ENCODE measurements at places on chromosomes 13 and 19. TPM values are rescaled to one million over a fixed set of nuclear protein-coding genes. Genes with fewer than 3 reads are reported as not detected.

- H3K36me3 ChIP-seq: no peaks in the 10 kb centered on the region
- no peaks in the 10 kb centered on the region for H3K27me3 ChIP-seq
- H3K27ac ChIP-seq: no peak overlapping the region
These were observed 49.6 kb downstream of the THSD1 start for GRCh38 chr13:52356327-52356726.

GRCh38 chr19:48639483-48640375 lies 2.5 kb upstream of the DBP start:
- peaks cover 9% of the 10 kb centered on the region for H3K4me1 ChIP-seq
- H3K4me3 ChIP-seq: no peak overlapping the region
- peaks cover 16% of the 10 kb centered on the region for H3K27me3 ChIP-seq
- no peaks in the 10 kb centered on the region for H3K36me3 ChIP-seq
- H3K27ac ChIP-seq: peak overlapping the region; percentile 91

DNA sequence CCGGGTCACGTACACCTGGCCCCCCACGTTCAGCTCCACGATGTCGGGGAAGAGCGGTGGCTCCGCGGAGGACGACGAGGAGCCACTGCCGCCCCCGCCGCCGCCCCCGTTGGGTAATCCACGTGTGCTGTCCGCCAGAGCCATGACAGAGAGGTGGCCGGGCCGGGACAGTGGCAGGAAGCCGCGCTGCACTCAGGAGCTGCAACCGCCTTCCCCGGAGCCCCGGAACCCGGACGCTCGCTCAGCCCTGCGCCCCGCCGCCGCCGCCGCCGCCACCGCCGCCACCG lies 257 bp downstream of the KCTD12 start:
- no peaks in the 10 kb centered on the region for H3K36me3 ChIP-seq
- no peak for DNase-seq
- H3K4me1 ChIP-seq: peaks cover 9% of the 10 kb centered on the region
- peak overlapping the region; percentile 69 for H3K4me3 ChIP-seq
- H3K27me3 ChIP-seq: peaks cover 72% of the 10 kb centered on the region
- H3K27ac ChIP-seq: no peak overlapping the region

DNA sequence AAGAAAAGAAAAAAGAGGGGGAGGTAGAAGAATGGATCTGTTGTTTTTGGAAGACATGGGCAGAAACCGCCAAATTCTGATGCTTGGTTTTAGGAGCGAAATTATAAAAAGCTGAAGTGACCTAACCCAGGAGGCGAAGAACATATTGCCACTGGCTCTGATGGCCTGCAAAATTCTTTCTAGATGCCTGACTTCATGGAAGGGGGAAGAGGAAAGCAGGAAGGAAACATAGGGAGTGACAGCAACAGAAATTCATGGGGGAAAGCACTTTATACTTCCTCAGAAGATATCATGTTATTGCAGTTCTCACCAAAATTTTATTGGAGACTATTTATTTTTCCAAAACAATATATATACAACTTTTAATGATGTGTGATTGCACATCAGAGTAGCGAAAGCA lies 213.5 kb downstream of the DLEU7 start:
- no peak overlapping the region for H3K4me3 ChIP-seq
- no peak for DNase-seq
- H3K4me1 ChIP-seq: peaks cover 8% of the 10 kb centered on the region

DNA sequence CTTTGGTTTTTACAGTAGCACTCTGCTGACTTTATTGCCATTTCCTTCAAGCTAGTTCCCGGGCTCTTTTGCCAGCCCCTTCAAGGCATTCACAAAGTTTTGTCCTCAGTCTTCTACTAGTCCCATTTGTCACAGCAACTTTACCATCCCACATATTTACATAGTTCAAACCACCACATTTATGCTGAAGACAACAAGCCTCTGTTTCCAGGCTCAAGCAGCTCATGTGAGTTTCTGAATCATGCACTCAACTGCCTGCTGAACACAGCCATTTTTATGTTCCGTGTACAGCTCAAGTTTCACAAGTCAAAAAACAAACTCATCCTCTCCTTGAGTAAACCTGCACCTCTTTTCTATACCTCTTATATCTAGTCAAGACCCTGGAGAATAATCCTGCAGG lies 977.0 kb upstream of the SLC10A2 start:
- peaks cover 5% of the 10 kb centered on the region for H3K4me1 ChIP-seq
- H3K4me3 ChIP-seq: no peak overlapping the region
- no peak for DNase-seq
- H3K36me3 ChIP-seq: no peaks in the 10 kb centered on the region
- no peak overlapping the region for H3K27ac ChIP-seq

DNA sequence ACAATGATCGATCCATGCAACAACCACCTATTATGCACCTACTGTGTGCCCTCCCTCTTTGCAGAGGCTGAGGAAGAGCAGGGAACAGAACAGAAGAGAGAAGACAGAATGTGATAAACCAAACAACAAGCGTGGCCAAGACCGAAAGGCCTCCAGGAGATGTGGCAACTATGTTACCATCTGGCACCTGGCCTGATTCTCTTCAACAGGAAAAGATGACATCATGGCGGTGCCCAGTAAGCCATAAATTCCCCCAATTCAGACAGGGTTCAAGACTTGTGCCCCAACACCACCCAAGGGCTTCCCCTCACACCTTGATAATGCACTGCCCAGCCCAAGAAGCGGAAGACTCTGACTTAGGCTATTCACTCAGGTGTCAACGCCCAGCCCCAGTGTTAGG lies 44.3 kb downstream of the SLC7A1 start:
- no peak overlapping the region for H3K4me3 ChIP-seq
- H3K27me3 ChIP-seq: no peaks in the 10 kb centered on the region
- peaks cover 25% of the 10 kb centered on the region for H3K4me1 ChIP-seq
- peaks cover 20% of the 10 kb centered on the region for H3K36me3 ChIP-seq
- no peak overlapping the region for H3K27ac ChIP-seq

DNA sequence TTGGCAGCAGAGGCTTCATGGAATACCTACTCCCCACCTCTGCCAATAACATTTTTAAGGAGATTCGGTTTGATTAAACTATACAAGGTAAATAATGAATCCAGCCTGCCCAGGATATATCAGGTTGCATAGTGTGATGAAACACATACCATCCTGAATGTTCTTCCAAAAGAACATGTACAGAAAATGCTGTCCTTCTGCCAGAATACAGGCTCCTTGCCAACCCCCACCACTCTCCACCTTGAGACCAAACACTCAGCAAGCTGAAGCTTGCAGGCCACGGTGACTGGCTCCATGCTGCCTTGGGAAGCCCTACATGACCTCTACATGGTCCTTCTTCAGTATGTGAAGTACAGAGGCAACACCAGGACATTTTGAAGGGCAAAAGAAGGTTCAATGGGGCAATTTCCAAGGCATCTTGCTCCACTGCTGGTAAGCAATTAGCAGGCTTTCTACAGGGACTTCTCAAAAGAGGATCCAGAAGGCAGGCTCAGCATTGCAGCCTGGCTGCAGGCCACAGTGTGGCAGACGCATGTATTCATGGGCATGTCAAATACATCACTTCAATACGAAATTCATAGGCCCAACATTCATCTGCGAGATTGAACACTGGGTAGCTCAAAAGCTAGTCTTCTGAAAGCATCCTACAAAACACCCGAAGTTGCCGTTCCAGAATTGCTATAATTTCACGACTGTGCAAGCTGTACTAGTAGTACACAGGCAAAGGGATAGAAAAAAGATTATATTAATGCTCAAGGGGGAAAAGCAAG lies 62.4 kb upstream of the SERP2 start:
- no peaks in the 10 kb centered on the region for H3K36me3 ChIP-seq
- no peak for DNase-seq
- H3K4me3 ChIP-seq: no peak overlapping the region
- peaks cover 19% of the 10 kb centered on the region for H3K27me3 ChIP-seq
- H3K4me1 ChIP-seq: peaks cover 15% of the 10 kb centered on the region

GRCh38 chr13:99356262-99357091 lies 49.3 kb upstream of the GPR183 start:
- H3K4me3 ChIP-seq: no peak overlapping the region
- H3K36me3 ChIP-seq: peaks cover 17% of the 10 kb centered on the region
- H3K4me1 ChIP-seq: peaks cover 13% of the 10 kb centered on the region
- H3K27ac ChIP-seq: peak overlapping the region; percentile 11
- H3K27me3 ChIP-seq: no peaks in the 10 kb centered on the region

GRCh38 chr13:28503182-28503967 lies 8.4 kb upstream of the FLT1 start:
- no peak overlapping the region for H3K27ac ChIP-seq
- H3K27me3 ChIP-seq: peaks cover 44% of the 10 kb centered on the region
- no peaks in the 10 kb centered on the region for H3K36me3 ChIP-seq
- no peaks in the 10 kb centered on the region for H3K4me1 ChIP-seq
- H3K4me3 ChIP-seq: no peak overlapping the region

DNA sequence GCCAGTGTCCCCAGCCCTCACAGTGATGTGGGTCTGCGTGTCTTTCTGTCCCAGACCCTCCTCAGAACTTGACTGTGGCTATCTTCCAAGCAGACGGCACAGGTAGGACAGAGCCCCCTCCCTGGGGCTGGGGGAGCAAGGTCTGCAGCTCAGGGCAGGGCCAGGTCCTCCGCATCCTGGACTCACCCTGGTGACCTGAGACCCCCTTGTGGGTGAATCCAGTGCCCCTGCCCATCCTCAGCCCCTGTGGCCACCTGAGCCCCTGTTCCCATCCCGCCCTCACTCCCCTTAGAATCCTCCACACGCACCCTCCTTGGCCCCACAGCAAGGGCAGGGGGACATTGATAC lies 39.0 kb upstream of the CD33 start:
- no peaks in the 10 kb centered on the region for H3K36me3 ChIP-seq
- H3K4me1 ChIP-seq: no peaks in the 10 kb centered on the region
- no peak for DNase-seq

DNA sequence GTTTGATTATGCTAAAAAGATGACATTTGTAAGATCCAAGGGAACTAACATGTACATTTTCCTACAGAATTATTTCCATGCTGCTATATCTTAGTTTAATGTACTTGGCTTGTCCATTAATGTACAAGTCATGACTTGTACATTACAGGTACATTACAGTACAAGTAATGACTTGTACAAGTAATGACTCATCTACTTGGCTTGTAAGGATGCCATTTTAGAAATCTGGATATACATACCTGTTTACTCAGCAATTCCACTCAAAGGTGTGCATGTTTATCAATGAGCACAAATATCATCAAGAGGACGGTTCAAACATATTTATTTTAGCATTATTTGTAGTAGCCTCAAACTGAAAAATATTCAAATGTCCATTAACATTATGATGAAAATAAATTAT lies 87.0 kb upstream of the TRPC4 start:
- H3K27ac ChIP-seq: no peak overlapping the region
- no peaks in the 10 kb centered on the region for H3K27me3 ChIP-seq
- DNase-seq: no peak
- no peak overlapping the region for H3K4me3 ChIP-seq
- H3K4me1 ChIP-seq: no peaks in the 10 kb centered on the region

DNA sequence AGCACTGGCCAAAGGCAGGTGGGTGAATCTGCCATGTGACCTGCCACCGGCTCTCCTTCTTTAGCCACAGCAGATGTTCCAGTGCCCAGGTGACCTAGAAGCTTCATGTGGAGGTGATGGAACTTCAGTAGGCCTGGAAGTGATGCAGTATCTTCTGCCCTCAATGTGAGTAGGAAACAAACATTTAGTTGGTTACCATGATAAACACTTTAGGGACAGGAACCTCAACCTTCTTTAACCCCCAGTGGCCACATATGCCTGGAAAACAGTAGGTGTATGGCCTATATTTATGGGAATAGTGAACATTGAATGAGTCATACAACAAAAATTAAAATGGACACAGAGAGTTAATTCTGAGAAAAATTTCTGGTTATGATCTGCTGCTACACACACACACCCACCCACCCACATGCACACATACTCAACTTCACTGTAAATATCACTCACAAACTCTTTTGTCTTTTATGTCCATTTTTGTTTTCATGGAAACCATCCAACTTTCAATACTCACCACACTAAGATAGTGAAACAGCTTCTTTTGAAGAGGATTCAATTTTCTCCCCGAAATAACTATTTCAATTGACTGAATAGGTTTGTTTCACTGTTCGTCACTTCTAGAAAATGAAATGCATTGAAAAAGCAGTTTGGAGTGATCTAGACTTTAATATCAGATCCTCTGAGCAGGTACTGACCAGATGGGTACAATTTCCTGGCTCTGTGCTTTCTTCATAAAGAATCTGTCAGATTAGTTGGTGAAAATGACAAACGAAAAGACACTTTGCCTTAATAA lies 97.3 kb downstream of the STARD13 start:
- H3K27me3 ChIP-seq: peaks cover 9% of the 10 kb centered on the region
- H3K27ac ChIP-seq: no peak overlapping the region

DNA sequence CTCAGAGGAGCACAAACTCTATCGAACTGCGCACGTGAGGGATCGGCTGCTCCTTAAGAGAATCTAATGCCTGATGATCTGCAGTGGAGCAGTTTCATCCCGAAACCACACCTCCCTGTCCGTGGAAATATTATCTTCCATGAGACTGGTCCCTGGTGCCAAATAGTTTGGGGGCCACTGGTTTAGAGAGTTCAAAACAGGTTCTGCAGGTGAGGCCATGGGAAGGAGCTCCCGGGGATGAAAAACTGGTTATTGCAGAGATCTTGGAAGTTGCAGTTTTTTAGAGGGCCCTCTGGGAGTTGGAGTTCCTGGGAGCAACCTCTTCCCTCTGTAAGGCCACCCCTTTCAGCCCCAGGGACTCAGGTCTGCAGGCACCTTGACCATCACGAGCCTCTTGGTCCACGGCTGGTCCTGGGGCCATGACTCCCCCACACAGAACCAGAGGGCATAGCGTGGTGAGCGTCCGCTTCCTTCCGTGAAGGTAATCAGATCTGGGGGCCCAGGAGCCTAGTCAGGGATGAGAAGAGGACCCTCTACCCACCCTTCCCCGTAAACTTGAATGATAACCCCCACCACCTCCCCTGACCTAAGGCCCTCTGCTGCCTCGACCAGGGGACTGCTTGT lies 5.2 kb downstream of the IRF3 start:
- no peaks in the 10 kb centered on the region for H3K27me3 ChIP-seq
- H3K4me1 ChIP-seq: peaks cover 10% of the 10 kb centered on the region
- H3K36me3 ChIP-seq: peaks cover 17% of the 10 kb centered on the region
- DNase-seq: no peak

- peaks cover 87% of the 10 kb centered on the region for H3K36me3 ChIP-seq
- no peaks in the 10 kb centered on the region for H3K4me1 ChIP-seq
- no peak for DNase-seq
- H3K27ac ChIP-seq: peak overlapping the region; percentile 93
- no peak overlapping the region for H3K4me3 ChIP-seq
These were observed 16.5 kb upstream of the ZNF8 start for GRCh38 chr19:58261968-58262921.

The NUDT19 gene
- total RNA-seq: 11.8 TPM

The ZNF506 gene
- total RNA-seq: 18.6 TPM

The SLC44A2 gene
- total RNA-seq: 159 TPM

The SYCN gene
- not detected for total RNA-seq

The IZUMO2 gene
- not detected for total RNA-seq

The SWSAP1 gene
- total RNA-seq: 3.3 TPM

The F2RL3 gene
- total RNA-seq: not detected

The CDC37 gene
- 148 TPM for total RNA-seq

The ZNF723 gene
- not detected for total RNA-seq

The DIAPH3 gene
- total RNA-seq: 11.4 TPM

The ACP7 gene
- not detected for total RNA-seq

The LRRC4B gene
- 1.0 TPM for total RNA-seq

The MAP4K1 gene
- total RNA-seq: 10.9 TPM

The TMEM255B gene
- 1.5 TPM for total RNA-seq

The ZNF575 gene
- total RNA-seq: 0.60 TPM

The CCDC169 gene
- total RNA-seq: 5.8 TPM

The OVOL3 gene
- not detected for total RNA-seq

The RNF113B gene
- not detected for total RNA-seq

Measured in progenitor cell of endocrine pancreas (in vitro differentiated cells).